Non-pigmented ciliary epithelial cell (primary cell): ENCODE measurements at places on chromosomes 1 and 21.

DNA sequence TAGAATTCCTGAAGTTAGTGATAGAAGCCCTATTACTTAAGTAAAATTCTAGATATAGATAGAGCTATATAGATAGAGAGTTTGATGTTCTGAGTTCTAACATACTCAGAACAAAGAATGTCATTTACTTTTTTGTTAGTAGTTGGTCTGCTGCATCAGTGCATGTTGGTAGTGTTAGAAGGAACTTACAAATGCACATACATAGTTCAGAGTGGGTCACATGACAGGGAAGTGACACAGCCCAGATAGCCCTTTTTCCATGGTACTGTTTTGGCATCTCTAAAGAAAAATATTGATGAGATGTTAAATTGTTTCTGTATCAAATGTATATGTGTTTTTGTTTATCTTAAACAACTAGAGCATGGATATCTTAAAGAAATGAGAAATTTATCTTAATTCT is 45.7 kb downstream of the DHX9 start:
- no peak for DNase-seq

GRCh38 chr1:25112400-25112799 is 119.9 kb downstream of the SYF2 start:
- DNase-seq: no peak

- no peak for DNase-seq
These were observed 30.8 kb upstream of the ADARB1 start for GRCh38 chr21:45043541-45044020.

DNA sequence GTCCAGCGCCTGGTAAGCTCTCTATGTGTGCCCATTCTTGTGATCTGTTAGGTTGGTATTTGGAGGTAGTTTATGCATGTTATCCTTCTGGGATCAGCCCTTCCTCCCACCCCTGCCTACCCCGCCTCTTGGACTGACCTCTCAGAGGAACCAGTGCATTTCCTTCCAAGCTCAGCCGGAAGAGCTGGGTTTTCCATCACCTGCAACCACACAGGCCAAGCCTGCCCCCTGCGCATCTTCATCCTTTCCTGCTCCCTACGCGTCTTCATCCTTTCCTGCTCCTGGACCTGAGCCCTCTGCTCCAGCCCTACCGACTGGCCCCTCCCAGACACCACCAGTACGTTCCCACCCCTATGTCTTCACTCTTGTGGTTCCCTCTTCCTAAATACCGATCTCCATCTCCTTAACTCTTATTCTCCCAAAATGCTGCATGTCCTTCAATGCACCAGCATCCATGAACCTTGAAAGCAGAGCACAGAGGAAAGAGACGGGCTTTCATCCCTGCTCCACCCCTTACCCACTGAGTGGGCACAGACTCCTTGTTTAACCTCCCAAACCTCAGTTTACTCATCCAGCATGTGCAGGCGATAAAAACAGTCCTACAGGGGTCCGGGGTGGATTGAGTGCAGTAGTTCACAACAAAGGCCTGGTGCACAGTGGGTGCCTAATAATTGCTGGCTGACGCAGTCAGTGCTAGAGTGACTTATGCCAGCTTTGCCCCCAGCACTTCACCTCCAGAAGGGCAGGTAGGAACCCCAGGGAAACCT is 526.3 kb downstream of the MATN1 start:
- DNase-seq: no peak

DNA sequence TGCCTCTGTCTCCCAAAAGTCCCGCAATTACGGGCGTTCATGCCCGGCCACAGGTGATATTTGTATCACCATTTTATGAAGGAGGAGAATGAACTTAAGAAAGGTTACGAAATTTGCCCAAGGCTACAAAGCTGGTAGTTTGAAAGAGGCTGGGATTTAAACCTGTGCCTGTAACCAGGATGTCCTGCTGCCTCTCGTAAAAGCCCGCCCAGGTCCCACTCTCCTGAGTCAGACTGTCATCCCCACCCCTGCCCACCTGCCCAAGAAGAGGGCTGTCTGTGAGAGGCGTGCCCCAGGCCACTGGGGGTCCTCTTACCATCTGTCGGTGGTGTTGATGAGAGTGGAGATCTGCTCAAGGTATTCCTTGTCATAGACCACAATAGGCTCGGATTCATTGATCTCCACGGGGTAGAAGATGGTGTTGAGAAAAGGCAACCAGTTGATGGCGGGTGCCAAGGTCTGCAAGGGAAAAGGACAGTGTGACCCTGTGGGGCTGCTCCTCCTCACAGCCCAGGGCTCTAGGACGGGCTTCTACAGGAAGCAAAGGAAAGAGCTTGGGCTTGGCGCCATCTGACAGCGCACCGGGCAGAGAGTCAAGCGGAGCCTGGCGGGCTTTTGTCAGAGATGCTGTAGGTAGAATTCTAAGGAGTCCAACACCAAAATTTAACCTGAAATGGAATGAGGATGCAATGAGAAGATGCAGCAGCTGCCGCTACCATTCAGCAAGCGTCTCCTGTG is 43.2 kb downstream of the ECE1 start:
- no peak for DNase-seq

DNA sequence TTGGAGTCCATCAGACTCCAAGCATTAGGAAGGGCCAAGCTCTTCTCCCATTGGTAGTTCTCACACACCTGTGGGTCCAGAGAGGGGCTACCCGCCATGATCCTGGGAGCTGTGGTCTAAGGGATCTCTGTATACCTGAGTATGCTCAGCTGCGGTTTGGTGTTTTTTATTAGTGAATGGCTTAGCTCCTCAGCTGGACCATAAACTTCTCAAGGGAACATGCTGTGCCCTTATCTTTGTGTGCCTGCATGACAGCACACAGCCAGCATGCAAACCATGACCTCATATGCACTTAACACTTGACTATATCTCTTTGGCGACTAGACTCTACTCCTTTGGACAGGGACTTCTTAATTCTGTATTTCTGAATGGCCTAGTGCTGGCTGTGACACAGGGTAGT is 94.5 kb downstream of the CD58 start:
- DNase-seq: no peak

DNA sequence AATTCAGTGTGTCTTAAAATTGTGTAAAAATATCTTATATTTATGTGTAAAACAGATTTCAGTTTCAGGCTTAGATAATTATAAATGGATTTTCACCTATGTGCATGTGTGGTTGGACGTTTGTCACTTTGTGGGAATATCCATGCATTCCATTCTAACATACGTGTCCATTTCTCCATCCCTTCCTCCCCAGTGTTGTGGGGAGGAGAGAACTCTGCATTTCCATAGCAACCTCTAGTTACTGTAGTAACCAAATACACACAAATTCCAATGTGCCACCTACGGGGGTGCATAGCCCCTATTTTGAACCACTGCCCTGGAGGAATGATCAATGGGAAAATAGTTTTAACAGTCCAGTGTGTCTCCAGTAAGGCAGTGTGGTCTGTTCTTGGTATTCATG is 79.0 kb downstream of the RASAL2 start:
- DNase-seq: peak; percentile 35

DNA sequence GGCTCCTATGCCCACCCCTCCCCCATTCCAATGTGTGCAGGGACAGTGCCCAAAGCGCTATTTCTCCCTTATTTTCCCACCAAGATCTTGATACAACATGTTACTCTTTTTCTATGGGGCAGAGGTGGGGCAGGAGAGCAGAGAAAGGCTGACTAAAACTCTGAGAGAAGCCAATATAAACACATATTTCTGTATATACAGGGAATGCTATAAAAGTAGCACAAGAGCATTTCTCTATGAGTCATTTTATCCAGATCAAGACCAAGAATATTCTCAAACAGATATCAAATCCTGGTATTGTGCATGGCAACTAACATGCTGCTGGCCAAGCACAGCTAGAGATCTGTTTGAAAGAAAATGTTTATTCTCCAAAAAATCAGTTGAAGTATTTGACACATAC is 7.3 kb downstream of the WDR26 start:
- DNase-seq: peak; percentile 36

DNA sequence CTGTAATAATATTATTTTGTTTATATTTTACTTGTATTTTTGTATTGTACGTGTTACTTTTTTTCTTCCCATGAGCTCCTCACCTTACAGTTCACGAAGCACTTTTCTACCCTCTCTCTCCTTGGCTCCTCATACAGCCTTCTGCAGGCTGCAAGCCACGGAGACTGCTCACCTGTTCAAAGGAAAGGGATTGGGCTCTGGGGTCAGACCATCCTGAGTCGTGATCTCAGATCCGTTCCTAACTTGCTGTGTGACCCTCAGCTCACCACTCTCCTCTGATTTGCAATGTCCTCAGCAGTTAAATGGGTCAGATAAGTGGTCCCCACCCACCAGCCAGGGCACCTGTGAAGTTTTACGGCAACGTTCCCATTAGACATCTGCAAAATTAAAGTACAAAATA is 54.1 kb downstream of the VWA5B1 start:
- DNase-seq: no peak
